ENCODE measurements at places on chromosomes 4 and X.

- DNase-seq, result no peak
Observed at GRCh38 chr4:48706736-48707135, 73.3 kb downstream of the FRYL start.

- DNase-seq, result no peak
Observed at GRCh38 chr4:18980516-18981233, 959.1 kb upstream of the LCORL start.

- DNase-seq, result no peak
Observed at GRCh38 chr4:46954643-46955042, 38.7 kb downstream of the GABRA4 start.

DNA sequence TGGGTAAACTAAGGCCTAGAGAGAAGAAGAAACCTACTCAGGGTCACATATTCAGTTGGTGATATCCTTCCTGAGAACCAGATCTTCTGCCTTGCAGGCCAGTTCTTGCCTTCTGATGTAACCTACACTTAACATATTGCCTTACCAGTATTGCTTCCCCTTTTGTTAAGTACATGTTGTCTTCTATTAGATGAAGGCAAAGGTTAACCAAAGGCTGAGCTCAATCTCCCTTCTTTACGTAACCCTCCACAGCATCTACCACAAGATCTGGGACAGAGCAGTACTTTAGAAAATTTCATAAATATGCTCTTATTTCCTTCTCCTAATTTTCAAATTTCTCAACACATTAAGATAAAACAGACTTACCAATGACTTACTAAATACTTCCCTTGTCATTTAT, 474.4 kb downstream of the SH2D1A start:
- no peak for DNase-seq

DNA sequence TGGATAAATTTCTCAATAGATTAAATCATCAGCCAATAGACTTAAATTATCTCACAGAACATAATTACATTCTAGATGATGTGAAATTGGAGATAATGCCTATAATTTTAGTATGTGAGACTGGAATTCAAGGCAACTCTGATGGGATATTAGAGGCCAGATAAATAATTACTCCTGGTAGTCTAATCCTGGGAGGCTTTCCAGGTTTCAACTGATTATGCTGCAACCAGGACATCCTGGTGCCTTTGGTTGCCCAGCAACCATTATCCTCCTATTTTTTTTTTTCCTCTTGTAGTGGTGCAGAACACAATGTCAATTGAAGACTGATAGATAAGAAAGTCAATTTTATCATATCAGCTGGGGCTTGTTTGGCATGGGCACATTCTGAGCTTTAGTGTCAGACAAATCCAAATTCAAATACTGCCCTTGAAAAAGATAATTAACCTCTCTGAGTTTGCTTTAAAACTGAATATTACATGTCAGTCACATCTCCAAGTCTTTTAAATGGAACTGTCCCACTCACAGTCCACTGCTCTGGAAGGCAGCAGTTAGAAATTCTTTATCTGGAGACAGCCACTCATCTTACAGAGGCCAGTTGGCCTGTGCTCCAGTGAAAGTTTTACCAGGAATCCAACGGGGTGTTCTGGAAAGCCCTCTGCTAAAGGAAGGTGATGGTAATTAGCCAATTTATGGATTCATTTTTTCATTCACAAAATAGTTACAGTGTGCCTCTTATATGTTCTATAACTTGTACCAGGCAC, 95.3 kb upstream of the GUCY1A1 start:
- no peak for DNase-seq

DNA sequence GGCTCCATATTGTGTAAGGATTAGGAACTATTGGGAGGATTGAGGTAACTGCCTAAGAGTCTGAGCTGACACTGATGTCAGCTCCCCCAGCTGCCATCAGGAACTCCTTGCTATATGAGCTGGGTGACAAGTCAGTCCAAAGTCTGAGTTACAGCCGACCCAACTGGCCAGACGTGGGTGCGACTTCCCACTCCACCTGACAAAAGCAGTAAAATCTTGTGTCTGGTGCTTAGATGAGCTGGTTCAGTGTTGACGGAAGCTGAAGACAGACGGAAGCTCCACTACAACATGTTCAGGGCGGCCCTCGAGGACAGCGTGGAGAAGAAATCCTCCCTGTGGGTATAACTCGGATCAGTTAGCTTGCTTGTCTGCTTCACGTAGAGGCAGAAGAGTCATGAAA, 22.8 kb upstream of the NAT8L start:
- no peak for DNase-seq

- no peak for DNase-seq
Observed at GRCh38 chr4:48841045-48841827, 10.3 kb downstream of the OCIAD1 start.

GRCh38 chr4:52996261-52997131, 134.4 kb downstream of the RASL11B start:
- no peak for DNase-seq

GRCh38 chrX:19063030-19063429, 59.2 kb downstream of the ADGRG2 start:
- DNase-seq, result no peak

All from CD4-positive, alpha-beta T cell treated with Interleukin-4 for 1 hour (primary cell).